ENCODE measurements at places on chromosomes 13 and 19.

DNA sequence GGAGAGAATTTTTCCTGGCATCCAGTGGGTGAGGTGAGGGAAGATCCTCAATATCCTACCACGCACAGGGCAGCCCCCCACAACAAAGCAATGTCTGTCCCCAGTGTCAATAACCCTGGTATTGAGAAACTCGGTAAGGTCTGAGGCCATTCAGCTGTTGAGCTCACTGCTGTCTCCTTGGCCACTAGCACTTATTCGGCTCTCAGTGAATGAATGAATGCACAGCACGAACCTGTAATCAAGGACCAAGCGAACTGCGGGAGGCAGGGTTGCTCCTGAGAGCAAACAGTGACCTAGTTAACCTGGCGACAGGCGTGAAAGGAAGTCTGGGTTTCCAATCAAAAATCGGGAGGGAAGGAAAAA, 640 bp downstream of the ZSCAN5A start:
- no peak for DNase-seq

DNA sequence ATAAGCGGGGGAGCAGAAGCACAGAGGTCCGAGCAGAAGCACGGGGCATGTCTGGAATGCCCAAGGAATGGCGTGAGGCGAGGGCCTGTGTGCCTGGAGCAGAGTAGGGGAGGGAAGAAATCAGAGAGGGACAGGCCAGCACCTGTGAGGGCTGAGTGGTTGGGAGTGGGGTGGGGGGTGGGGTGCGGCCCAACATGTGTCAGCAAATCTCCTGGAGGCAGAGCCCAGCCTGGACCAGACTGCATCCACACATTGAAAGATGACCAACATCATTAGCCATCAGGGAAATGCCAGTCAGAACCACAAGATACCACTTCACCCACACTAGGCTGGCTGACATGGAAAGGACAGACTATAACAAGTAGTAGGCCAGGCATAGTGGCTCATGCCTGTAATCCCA, 11.2 kb downstream of the CLASRP start:
- no peak for DNase-seq

DNA sequence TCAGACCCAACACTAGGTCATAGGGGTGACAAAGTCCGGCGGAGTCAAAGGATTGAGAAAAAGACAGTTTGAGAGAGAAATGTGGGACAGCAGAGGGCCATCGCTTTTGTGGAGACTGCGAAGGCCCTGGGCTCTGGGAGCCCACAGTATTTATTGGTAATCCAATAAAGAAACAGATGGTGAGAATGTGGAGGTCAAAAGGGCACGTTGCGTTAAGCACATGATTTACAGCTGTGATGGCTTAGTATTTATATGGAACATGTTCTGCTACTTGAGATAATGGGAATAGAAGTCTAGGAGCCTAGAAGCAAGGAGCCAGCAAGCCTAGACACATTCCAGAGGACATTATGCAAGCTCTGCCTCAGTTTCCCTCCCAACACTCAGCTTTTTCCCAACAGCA, 2521.1 kb downstream of the PCDH9 start:
- no peak for DNase-seq

GRCh38 chr13:109776575-109776974, 9.8 kb downstream of the IRS2 start:
- DNase-seq = no peak

DNA sequence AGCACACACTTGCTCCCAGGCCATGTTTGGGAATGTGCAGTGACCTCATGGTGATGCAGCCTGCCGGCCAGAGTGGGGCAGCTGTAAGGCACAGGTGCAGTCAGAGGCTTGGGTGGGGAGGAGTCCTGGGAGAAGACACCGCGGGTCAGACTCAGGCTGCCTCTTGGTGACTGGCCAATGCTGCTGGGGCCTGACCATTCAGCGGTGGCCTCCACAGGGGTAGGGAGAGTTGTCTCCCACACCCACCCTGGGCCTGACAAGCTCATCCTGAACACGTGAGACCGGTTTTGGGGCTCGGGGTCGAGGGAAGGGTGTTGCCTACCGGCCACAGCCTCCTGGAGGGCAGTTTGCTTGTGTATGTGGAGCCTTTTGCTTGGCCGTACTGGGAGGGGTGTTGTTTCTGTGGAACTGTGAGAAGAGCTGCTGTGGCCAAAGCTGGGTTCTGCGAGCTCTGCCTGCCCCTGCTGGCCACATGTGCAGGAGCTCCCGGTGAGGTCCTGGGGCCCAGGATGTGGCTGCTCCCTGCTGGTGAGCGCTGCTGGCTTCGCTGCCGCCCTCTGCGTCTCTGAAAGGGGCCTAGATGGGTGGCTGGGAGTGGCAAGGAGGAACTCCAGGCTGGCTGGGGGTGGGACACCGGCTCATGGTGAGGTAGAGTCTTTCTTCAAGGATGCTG, 22.1 kb downstream of the UPF1 start:
- DNase-seq = no peak

DNA sequence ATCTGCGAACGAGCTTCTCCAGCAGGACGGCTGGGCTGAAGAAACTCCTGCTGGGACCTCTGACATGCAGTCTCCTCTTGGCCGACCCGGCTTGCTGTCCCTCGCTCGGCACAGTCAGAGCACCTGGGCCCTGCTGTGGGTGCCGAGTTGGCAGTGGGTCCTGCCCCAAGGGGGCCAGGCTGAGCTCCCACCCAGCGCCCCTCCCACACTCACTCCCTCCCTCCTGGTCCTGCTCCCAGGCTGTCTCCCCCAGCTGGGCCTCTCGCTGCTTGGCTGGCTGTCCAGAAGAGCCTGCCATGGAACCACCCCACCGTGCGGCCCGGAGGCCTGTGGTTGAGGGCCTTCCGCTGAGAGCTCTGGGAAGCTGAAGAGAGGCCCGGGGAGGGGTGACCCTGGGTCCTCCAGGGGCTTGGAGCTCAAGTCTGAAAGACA, 6.0 kb downstream of the AKT2 start:
- no peak for DNase-seq

DNA sequence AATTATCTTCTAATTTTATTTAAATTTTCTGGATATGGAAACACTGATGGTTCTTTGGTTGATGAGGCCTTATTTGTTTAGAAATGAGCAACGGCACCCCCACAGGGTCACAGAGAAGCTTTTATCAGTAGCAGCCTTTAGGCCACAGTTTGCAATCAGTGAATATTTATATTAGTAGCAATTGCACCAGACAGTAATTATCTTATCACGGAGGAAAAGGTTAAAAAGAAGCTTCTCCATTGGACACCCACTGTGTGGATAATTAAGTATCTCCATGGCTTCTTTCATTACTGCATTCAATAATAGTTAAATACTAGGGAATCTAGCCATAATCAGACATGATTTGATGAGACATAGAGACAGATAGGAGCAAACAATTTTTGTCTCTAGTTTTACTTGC, 2099.2 kb upstream of the PCDH20 start:
- no peak for DNase-seq

- DNase-seq = no peak
Measured at GRCh38 chr19:7959211-7959610, 15.7 kb upstream of the TIMM44 start.

DNA sequence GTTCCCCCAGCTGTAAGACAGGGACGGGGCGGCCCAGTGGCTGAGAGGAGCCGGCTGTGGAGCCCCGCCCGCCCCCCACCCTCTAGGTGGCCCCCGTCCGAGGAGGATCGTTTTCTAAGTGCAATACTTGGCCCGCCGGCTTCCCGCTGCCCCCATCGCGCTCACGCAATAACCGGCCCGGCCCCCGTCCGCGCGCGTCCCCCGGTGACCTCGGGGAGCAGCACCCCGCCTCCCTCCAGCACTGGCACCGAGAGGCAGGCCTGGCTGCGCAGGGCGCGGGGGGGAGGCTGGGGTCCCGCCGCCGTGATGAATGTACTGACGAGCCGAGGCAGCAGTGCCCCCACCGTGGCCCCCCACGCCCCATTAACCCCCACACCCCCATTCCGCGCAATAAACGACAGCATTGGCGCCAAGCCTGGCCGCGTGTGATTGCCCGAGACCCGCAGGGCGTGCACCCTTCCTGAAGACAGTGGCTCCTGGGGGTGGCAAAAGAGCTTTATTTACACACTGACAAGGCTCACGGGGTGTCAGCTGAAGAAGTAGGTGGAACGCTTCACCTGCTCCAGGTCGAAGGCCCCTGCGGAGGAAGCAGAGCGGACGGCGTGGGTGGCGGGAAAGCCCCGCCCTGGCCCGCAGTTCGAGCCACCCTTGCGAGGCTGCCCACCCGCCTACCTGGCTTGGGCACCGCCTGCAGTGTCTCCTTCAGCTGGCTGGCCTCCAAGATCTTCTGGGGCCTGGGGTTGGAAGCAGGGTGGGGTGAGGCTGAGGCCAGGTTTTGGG, 16.4 kb downstream of the POLRMT start:
- no peak for DNase-seq

DNA sequence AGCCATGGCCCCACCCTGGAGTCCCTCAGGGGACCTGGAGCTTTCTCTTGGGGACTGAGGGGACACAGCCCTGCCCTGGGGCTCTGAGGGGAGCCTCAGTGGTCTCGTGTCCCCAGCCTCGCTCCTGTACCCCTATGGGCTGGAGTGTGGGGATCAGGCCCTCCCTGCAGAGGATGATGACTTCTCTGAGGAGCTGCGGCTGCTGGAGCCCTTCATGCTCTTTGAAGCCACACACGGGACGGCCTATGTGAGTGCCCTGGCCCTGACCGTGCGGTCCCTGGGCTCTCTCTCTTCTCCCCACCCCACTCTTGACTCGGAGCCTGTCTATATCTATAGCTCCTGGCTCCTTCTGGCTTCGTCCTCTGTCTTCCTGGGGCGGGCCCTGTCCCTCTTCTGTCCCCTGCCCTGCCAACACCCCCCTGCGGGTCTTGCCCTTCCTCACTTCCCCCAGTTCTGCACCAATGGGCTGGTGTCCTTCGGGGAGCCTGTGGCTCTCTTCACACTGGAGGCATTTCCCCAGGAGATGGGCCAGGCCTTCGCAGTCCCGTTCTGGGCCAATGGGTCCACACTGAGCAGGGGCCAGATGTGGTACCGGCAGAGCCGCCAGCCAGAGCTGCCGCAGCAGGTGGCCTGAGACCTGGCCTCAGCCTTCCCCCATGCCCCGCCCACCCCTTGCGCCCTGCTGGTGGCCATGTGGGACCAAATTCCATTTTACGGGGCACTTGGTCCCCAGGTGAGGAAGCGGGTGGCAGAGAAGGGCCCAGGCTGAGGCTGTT, 33.1 kb downstream of the HPN start:
- no peak for DNase-seq

GRCh38 chr19:43625918-43626579, 6.6 kb upstream of the ZNF428 start:
- DNase-seq = no peak
